Fibroblast of skin of left biceps (primary cell): ENCODE measurements at places on chromosomes 3 and 15.
A peak's percentile ranks its signal among the peaks of the same experiment; 100 is the strongest.

DNA sequence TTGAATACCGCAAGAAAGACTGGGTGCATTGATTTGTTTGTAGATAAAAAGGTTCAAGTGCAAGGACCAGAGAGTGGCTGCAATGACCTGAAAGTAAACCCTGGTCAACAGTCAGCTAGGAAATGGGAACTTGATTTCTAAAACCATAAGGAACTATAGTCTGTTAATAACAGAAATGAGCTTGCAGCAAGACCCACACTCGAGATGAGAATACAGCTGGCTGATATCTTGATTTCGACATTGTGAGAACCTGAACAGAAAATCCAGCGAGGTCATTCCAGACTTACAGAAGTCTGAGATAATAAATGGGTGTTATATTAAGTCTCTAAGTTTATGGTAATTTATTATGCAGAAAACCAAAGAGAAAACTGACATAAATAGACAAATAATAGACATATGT, 177.3 kb downstream of the NFKBIZ start:
- no peak for DNase-seq

DNA sequence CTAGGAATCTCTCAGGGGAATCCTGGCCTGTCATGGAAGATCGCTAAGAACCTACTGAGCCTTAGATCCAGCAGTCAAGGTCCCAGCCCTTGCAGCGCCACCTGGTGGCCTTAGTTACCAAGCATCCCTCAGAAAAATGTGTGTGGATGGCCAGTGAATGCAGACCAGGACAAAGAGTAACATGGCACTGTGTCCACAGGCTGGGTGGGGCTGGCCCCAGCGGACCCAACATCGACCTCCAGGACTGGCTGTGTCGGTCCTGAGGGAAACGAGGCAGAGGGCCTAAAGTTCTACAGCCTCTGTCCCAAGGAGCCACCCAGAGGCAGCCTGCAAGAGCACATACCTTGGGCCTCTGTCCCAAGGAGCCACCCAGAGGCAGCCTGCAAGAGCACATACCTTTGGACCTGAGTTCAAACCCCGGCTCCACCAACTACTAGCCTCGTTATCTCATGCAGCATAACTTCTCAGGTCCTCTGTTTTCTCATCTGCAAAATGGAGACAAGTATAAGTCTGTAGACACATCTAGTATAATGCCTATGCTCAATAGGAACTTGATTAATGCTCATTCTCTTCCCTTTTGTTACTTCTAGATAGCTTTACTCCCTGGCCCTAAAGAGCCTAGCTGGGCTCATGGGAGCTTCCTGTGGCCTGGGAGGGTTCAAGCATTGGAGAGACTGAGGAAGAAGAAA, 57.5 kb upstream of the HERC1 start:
- peak; percentile 12 for DNase-seq

DNA sequence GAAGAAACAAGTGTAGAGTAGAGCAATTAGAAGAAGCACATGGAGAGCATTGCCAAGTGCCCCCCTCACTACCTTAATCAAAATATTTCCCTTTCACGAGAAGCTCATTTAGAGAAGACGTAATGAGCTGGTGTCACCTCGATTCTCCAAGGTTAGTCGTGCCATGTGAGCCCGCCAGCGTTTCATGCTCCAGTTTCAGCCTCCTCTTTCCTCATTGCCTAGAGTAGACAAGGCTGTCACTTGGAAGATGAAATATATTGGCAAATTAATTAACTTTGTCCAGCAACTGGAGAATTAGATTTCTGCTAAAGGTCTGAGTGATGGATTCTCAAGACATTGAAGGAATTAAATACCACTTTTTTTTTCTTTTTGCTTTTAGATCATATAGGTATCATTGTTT, 399.6 kb downstream of the TUSC7 start:
- no peak for DNase-seq

DNA sequence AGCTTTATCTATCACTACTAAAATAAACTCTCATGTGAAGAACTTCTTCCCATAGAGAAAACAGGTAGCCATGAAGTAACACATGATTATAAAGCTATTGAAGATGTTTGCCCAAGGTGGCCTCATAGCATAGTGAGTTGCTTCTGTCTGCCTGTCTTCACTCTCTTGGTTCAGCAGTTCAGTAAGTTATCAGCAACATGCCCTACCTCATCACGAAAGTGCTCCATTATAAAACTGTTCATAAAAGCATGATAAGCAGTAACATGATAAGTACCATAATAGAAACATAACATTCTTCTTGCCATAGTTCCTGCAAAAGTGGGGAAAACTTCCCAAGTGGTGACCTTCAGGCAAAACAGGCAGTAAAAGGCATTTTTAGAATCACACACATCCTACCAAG, 45.6 kb downstream of the MRPL3 start:
- no peak for DNase-seq

DNA sequence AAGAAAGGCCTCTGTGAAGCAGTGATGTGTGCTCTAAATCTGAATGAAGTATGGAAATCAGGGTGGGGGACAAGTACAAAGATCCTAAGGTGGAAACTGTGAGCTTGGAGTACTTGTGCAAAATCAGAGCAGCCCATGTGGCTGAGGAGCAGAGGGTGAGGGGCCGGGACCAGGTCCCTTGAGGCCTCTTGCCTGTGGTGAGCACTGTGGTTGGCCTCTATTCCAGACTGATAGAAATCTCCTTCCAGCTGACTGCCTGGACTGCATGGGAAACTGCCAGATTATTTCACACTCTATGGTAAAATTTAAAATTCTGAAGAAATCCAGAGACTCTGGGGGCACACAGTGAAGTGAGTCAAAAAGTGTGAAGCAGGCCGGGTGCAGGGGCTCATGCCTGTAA, 81.4 kb downstream of the TM4SF4 start:
- no peak for DNase-seq

GRCh38 chr15:80749589-80749988, 29.6 kb upstream of the CEMIP start:
- DNase-seq: no peak

- no peak for DNase-seq
Measured at GRCh38 chr3:34268032-34268709, 469.7 kb downstream of the PDCD6IP start.

DNA sequence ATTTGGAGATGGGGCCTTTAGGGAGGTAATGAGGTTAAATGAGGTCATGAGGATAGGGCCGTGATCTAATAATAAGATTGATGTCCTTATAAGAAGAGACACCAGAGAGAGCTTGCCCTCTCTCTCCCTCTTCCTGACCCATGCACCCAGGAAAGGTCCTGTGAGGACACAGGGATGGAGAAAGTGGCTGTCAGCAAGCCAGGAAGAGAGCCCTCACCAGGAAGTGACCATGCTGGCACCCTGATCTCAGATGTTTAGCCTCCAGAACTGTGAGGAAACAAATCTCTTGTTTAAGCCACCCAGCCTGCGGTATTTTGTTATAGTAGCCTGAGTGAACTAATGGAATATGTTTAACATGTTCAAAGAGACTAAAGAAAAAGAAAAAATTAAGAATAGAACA, 15.3 kb upstream of the GNB5 start:
- DNase-seq: no peak

DNA sequence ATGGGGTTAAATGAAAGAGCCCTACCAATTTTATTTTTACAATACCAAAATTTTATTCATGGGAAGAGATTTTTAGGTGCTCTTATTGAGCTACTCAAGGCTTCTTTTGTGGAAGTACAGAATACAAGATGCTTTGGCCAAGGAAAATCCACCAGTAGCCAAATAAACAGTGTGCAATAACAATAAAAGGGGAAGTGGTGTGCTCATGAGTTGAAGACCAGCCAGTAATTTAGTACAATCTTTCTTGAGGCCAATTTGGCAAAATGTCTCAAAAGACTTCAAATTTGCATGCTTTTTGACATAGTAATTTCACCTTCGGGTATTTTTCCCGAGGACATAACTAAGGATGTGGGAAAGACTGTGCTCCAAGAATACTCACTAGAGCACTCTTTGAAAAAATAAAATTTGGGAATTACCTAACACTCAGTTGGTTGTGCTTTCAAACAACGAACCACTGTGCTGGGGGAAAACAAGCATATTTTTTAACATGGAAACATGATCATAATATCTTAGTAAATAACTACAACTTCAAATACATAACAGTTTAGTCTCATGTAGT, 294.0 kb downstream of the DIPK2A start:
- no peak for DNase-seq

DNA sequence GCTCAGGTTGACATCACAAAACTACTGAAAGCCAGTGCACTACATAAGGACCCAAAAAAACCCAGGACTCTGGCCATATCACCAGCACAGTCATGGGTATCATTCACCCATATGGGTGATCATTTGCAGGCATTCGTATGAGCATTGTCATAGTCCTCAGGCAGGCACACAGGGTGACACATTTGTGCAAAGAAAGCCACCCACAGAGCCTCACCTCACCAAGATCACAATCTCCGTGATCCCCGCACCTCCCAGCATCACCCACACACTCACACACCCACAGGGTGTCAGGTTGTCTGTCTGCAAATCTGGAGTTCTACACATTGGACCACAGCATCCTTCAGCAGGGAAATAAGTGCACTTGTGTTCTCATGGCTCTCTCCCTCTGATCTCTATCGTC, 166.0 kb upstream of the LPP start:
- no peak for DNase-seq

GRCh38 chr3:10688548-10689172, 127.4 kb upstream of the SLC6A11 start:
- DNase-seq: no peak

GRCh38 chr3:134652409-134652831, 1.6 kb upstream of the KY start:
- peak; percentile 25 for DNase-seq

GRCh38 chr3:42148982-42149432, 57.9 kb downstream of the TRAK1 start:
- DNase-seq: peak; percentile 30

DNA sequence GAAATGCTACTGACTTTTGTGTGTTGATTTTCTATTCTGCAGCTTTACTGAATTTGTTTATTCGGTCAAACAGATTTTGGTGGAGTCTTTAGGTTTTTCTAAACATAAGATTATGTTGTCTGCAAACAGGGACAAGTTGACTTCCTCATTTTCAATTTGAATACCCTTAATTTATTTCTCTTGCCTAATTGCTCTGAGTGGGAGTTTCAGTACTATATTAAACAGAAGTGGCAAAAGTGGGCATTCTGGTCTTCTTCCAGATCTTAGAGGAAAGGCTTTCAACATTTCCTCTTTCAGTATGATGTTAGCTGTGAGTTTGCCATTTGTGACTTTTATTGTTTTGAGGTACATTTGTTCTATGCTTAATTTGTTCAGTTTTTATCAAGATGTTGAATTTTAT, 268.5 kb downstream of the WNT5A start:
- no peak for DNase-seq

DNA sequence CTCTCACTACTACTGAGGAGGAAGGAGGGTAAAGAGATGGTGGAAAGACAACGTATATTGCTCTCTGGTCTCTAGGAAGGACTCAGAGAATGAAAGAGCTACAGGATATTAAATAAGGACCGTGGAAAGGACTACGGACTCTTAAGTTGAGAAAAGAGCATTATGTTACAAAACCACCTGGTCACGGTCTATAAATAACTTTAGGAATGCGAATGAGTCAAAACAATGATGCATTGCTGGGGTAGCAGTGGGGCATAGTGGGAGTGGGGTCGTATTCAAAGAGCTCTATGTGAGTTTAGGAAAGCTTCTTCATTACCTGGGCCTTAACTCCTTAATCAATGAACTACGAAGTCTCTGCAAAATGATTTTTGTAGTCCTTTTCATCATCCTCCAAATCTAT, 295.7 kb upstream of the SOX14 start:
- no peak for DNase-seq

GRCh38 chr3:16378920-16379319, 113.9 kb downstream of the OXNAD1 start:
- DNase-seq: no peak

GRCh38 chr15:95202569-95203349, 971.4 kb downstream of the MCTP2 start:
- no peak for DNase-seq

- DNase-seq: no peak
Measured at GRCh38 chr3:134838599-134838998, 43.5 kb downstream of the EPHB1 start.

GRCh38 chr15:22786868-22787698, 639 bp downstream of the NIPA1 start:
- DNase-seq: no peak

- DNase-seq: no peak
Measured at GRCh38 chr3:24510030-24510648, 15.5 kb upstream of the THRB start.

DNA sequence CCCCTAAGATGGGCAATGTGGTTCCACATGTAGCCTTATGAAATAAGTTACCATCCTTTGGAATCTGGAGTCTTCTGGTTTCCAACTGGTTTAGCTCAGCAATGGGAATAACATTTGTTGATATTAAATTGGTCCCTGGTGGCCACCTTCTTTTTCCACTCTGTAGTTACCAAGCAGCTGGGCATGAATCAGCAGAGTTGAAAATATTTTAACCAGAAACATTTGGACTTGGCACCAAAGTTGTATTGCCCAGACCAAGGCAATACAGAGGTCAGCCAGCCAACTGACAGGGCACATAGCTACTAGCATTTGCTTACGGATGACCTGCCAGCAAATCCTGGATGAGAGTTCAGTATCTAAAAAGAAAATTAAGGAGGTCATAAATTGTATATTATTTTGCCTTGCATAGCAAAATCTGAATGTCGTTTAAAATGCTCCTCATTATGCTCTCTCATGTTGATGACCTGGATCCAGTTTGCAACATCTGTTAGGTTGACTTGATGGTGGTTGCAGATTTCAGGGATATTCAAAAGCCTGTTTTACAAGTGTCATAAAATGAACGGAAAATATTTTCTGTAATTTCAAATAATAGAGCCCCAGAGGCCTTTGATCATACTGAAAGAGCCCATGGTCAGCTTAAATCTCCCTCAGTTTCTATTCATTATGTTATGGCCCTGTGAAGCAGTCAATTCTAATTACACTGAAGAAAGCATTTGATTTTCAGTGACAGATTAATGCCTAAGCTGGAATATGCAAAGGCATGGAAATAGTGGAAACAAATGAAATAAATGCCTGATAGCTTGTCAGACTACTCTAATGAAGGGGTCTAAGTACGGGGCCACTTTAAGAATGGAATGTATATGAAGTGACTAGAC, 54.6 kb downstream of the PPM1L start:
- no peak for DNase-seq

GRCh38 chr3:142618917-142619461, 22.8 kb downstream of the PLS1 start:
- DNase-seq: no peak

GRCh38 chr3:146966124-146966523, 361.0 kb upstream of the PLSCR5 start:
- DNase-seq: no peak

DNA sequence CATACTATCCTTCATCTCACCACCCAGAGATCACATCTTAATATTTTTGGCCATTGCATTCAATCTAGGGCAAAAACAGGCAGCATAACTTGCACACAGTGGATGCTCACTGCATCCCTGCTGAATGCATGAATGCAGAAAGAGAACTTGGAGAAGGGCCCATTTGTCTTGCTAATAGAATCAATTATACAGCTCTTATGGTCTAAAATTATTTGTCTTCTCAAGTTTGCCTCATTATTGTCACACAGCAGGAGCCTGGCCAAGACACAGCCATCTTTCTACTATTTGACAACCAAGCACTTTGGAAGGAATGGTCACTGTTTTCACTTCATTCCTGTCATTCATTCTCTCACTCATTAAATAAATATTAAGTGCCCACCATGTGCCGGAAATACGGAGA, 1.2 kb upstream of the ARHGEF26 start:
- no peak for DNase-seq
